Activated naive CD8-positive, alpha-beta T cell treated with anti-CD3 and anti-CD28 coated beads for 36 hours (primary cell): ENCODE measurements at places on chromosomes 7 and 10. TPM values are rescaled to one million over a fixed set of nuclear protein-coding genes. Genes with fewer than 3 reads are reported as not detected.

- no peak for DNase-seq
Measured at GRCh38 chr10:100528123-100528886, 1.4 kb downstream of the NDUFB8 start.

DNA sequence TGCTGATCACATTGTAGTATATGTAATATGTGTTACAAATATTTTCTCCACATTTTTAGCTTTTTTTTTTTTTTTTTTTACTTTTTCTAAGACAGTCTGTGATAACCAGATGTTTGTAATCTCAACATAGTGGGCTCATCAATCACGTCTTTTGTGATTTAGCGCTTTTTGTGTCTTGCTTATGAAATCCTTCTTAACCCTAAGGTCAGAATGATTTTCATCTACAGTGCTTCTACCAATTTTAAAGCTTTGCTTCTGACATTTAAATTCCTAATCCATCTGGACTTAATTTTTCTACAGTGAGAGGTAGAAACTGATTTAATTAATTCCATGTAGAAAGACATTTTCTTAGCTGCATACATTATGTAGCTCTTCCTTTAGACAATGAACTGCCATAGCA, 626.4 kb downstream of the TNS3 start:
- DNase-seq = no peak

DNA sequence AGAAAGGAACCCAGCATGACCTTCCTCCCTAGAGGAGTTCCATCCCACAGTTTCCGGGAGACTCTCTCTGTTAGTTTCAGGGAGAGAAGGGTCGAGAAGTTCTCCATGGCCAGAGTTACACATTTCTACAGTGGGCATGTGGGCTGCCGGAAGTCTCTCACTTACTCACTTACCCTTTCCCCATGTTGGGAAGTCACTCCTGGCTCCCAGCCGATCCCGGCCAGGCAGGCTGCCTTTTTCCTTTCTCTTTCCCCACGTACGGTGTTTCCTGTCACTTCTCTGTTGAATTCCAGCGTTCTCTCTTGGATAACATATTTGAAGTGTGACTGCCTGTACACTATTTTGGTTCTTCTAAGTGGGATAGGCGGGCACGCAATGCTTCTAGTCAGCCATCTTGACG, 3.5 kb downstream of the TEX36 start:
- DNase-seq = no peak

- no peak for DNase-seq
Measured at GRCh38 chr7:157904211-157904865, 567.5 kb downstream of the DNAJB6 start.

FZD1 gene
- 0.22 TPM for total RNA-seq
